Activated CD4-positive, alpha-beta T cell treated with anti-CD3 and anti-CD28 coated beads for 4 hours (primary cell): ENCODE measurements at places on chromosomes 16 and 17.

DNA sequence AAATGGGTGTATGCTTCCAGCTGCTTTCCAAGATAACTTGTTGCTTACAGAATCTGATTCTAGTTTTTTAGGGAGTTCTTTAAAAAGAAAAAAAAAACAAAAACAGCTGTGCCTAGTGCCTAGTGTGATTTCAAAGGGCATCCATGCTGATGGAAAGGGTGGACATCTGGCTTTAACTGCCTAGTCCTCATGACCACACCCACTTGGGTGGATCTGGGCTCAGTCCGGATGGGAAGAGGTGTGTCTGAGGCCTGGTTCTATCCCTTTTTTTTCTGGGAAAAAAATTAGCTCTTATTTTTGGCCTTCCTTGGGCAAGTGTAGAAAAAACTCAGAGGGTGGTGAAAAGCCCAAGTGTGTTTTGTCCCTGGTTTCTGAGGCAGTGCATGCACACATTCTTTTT is 132.3 kb upstream of the CDH11 start:
- no peak for DNase-seq

DNA sequence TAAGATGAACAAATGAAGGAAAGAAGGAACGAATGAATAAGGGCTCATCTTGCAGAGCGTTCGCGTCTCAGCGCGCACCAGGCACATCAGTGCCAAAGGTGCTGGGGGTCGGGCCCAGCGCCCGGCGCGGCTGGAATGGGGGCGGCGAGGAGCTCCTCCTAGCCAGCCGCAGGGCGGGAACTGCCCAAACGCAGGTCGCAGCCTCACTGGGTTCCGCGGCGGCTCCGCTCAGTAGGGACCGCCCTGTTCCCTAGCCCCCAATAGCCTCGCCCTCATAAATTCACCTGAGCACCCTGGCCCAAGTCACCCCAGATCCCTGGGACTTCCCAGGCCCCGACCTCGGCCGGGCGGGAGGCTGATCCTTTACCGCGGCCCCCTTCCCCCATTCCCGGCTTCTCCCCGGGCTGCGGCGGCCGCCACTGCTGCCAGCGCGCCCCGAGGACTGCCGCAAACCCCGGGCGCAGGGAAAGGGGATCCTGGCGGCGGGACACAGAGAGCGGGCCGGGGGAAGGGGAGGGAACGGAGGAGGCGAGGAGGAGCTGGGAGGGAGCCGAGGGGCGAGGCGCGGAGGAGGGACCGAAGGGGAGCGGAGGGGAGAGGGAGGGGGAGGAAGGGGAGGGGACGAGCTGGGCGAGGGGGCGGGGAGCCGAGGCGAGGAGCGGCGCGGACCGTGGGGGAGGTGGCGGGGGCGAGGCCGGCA is 377 bp upstream of the CRHR1 start:
- DNase-seq = peak; percentile 11

DNA sequence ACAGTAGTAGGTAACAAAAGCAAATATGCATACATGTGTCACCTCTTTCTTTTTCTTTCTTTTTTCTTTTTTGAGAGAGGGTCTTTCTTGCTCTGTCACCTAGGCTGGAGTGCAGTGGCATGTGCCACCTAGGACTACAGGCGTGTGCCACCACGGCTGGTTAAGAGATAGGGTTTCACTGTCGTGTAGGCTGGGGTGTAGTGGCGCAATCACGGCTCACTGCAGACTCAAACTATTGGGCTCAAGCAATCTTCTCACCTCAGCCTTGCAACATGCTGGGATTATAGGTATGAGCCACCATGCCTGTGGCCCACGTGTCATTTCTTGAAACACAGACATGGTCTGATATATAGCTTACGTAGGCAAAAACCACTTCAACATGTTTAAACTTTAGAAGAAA is 397.7 kb upstream of the PMFBP1 start:
- DNase-seq = no peak

GRCh38 chr16:75236232-75236631 is 15.2 kb downstream of the BCAR1 start:
- no peak for DNase-seq

DNA sequence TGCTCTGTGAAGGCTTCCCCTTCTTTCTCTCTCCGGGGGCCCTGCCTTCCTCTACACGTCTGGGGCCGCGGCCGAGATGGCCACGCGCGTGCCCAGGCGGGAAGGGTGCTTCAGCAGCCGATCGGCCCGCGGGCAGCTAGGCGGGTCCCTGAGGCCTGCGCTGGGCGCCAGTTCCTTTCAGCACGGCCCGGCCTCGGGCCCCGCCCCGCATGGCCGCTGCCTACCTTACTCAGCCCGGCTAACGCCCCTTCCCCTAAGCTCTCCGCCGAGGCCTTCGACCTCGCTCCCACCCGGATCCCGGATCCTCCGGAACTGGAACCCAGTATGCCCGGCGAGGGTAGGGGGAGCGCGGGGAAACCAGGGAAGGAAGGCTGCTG is 335 bp downstream of the TMEM11 start:
- DNase-seq = no peak

- DNase-seq = peak; percentile 32
These were observed 6.4 kb upstream of the GGT6 start for GRCh38 chr17:4566785-4567184.

GRCh38 chr16:54063279-54063773 is 223.3 kb downstream of the IRX3 start:
- DNase-seq = no peak

DNA sequence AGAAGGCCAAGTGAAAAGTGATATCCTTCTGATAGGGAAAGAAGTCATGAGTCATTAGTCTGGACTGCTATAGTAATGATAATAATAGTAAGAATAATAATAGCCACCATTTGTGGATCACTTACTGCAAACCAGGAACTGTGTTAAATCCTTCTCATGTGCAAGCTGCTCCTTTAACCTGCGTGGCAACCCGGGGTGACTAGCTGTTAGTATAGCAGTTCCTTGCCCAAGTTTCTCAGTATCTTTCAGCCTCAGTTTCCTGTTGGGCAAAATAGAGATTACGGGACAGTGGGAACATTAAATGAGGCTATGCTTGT is 129.5 kb downstream of the CDH13 start:
- no peak for DNase-seq

GRCh38 chr17:1162116-1162855 is 17.5 kb downstream of the ABR start:
- DNase-seq = no peak

GRCh38 chr16:968620-969019 is 2.2 kb downstream of the LMF1 start:
- no peak for DNase-seq

DNA sequence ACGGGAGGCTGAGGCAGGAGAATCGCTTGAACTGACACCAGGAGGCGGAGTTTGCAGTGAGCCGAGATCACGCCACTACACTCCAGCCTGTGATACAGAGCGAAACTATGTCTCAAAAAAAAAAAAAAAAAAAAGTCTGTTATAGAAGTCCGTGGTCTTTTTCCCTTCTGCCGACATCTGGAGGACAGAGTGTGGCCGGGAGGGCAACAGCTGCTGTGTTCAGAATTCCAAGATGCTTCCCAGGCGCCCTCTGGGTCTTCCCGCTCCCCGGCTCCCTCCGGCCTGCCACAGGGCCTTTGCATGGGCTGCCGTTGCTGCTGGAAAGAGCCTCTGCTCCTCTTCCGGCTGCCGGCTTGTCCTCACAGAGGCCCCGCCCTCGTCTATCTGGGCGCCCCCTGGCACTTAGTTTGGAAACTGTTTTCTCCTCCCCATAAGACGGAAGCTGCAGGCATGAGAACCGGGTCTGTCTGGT is 2.4 kb upstream of the CACNA1H start:
- peak; percentile 23 for DNase-seq

DNA sequence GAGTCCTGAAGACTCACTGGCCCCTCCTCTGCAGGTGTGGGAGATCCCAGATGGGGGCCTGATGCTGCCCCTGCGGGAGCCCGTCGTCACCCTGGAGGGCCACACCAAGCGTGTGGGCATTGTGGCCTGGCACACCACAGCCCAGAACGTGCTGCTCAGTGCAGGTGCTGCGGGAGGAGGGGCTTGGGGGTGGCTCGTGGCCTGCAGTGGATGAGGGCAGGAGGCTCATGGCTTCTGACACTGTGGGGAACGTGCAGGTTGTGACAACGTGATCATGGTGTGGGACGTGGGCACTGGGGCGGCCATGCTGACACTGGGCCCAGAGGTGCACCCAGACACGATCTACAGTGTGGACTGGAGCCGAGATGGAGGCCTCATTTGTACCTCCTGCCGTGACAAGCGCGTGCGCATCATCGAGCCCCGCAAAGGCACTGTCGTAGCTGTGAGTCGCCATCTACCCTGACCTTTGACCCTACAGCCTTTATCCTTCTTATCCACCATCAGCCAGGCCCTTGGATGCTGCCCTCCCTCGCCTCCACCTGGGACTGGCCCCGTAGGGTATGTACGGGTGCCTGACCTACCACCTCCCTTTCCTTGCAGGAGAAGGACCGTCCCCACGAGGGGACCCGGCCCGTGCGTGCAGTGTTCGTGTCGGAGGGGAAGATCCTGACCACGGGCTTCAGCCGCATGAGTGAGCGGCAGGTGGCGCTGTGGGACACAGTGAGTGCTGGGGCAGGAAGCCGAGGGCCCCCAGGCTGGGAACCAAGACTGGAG is 3.6 kb downstream of the CORO1A start:
- DNase-seq = peak; percentile 91

GRCh38 chr16:81784072-81784795 is 5.1 kb downstream of the PLCG2 start:
- no peak for DNase-seq

- no peak for DNase-seq
These were observed 13.3 kb upstream of the MARCHF10 start for GRCh38 chr17:62821189-62822079.

DNA sequence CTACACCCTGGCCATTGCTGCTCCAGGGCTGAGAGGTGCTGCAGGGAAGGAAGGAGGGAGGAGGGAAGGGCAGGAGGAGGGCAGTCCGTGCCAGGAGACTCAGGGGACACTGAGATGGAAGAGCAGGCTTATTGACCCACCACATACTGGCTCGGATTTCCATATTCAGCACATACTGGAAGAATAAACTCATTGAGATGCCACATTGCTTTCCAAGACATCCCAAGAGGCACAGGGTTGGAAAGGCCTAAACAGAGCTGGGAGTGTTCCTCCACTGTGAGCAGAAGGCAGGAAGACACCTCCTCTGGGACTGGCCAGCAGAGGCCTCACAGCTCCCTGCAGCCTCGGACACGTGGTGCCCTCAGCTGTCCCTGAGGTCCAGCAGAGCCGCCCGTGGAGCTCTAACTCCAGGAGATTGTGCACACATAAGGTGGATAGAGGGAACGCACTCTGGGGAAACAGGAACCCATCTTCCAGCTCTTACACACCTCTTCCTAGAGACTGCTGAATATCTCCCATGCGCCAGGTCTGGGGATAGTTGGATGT is 17.4 kb downstream of the CCDC182 start:
- DNase-seq = no peak

GRCh38 chr16:20674684-20675487 is 22.6 kb downstream of the ACSM1 start:
- no peak for DNase-seq

DNA sequence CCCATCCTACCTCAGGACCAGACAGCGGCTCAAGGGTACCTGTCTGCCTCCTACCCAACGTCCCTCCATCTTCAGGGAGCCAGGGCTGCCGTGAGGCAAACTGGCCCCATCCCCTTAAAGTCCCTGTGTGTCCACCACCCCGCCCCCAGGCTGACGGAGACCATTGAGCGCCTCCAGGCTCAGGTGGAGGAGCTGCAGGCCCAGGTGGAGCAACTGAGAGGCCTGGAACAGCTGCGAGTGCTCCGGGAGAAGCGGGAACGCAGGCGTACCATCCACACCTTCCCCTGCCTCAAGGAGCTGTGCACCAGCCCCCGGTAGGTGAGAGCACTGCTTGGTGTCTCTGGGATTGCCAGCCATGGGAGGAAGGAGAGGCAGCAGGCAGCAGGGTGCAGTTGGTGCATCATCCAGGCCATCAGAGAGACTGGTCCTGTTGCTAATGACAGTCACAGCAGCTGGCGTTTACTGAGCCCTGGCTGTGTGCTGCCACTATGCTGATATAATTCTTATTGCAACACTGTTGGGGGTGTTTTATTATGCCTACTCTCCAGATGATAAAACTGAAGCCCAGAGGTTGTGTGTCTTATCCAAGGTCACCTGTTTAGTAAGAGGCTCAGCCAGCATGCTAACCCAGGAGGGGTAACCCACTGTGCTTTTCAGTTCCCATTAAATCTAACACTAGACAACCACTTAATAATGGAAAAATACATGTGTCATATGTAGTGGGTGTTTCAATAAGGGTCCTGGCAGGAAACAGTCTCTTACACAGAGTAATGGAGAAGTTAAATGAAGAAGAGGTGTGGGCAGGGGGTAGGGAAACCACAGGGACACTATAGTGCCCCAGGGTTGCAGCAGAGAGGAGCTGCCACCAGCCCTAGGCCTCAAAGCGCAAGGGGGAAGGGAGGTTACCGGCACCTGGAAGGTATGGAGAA is 10.3 kb upstream of the MRPL58 start:
- DNase-seq = no peak

DNA sequence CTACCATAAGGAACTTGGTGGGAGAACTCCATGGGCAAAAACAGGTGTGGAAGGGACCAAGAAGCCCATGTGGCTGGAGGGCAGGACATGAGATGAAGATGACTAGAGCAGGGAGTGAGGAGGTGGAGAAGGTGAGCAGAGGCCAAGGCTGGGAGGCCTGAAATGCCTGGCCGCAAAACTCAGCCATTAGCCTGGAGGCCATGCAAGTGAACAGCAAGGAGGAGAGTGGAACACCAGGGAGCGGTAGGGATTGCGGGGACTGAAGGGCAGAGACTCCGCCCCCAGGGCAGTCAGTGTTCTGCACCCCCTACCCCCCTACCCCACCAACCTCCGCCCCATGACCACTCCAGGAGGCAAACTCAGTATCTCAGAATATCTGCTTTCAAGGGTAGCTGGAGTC is 17.0 kb downstream of the BCL7C start:
- DNase-seq = no peak

DNA sequence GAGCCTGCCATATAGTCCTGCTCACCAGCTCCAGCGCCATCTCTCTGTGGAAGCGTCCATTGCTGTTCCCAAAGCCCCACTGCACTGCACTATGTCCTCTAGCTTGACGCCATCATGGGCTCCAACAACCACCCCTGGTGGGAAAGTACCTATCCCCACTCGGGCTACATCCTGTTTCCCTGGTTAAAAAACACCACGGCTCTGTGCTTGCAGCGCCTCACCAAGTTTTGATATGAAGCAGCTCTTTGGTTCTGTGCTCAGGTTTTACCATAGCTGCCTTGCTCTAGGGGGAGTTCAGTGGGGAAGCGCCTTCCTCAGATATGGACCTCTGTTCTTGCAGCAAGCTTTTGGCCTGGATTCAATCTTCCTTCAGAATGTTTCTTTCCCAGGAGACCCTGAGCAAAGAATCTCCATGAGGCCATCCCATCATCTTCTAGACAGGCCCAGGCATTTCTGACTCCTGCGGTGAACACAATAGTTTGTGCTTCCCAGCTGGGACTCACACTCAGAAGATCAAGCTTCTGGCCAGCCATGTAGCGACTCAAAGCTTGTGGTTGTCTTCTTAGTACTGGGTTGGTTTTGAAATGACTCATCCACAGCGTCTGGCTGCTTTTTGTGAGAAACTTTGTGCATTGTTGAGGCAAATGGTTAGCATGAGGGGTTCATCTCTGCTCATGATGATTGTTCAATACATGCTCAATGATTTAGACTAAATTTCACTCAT is 39.5 kb downstream of the DYNLRB2 start:
- DNase-seq = peak; percentile 52
